ENCODE measurements at places on chromosomes 6 and 20.
A peak's percentile ranks its signal among the peaks of the same experiment; 100 is the strongest.

- no peak for DNase-seq
Measured at GRCh38 chr20:20691477-20692235, 20.8 kb downstream of the RALGAPA2 start.

- DNase-seq, result no peak
Measured at GRCh38 chr6:109772883-109773431, 81.9 kb downstream of the FIG4 start.

DNA sequence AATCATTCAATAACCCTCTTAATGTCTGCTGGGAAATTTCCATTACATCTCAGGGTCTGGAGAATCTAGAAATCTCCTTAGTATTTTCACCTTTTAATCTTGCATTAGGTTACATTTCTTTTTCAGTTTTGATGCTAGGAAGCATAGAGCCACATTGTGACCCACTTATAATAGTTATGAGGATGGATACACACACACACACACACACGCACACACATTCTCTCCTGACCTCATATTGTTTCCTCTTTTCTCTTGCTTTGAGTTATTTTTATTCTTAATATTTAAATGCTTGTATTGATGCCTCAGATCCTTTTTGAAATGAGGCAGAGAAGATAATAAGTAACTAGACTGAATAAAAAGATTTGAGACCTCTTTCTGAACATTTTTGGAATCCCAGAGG, 128.4 kb downstream of the KLHL32 start:
- no peak for DNase-seq

GRCh38 chr6:98959631-98960030, 11.9 kb upstream of the FBXL4 start:
- DNase-seq, result no peak

GRCh38 chr6:27866357-27867050, 45.7 kb downstream of the OR2B2 start:
- peak; percentile 90 for DNase-seq

DNA sequence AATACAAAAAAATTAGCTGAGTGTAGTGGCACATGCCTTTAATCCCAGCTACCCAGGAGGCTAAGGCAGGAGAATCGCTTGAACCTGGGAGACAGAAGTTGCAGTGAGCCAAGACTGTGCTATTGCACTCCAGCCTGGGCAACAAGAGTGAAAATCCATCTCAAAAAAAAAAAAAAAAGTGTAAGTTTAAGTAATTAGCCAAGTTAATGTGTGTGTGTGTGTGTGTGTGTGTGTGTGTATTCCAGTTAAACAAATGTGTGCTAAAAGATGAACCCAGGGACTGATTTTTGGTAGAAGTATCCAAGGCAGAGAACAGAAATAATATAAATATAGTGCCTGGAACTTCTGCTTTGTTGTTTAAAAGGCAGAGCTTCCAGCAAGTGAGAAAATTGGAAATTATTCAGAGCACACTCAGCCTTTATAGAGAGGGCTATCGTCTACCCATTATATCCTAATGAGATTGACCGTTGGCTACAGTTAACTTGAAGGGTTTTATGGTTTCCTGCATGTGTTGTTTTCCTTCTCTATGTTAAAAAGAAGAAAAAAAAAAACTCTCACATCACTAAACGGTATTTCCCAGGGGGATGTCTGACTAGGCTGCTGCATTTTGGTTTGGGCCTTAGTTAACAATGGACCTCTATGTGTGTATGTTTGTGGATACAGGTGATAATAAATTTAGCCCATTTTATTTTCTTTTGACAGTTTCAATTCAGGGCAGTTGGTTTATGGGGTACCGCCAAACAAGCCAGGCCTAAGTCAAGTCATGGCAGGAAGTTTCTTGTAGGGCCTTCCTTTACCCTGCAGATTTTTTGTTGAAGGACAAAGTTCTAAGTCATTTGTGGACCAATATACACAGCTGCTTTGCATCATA, 9.8 kb downstream of the SOX4 start:
- no peak for DNase-seq

GRCh38 chr6:22250486-22250885, 46.4 kb downstream of the PRL start:
- DNase-seq, result no peak

- DNase-seq, result no peak
Measured at GRCh38 chr6:137044366-137045221, at the start of gene IL20RA. TSS of gene IL20RA (minus strand) at chr6:137044965. CDS start at chr6:137044728, 237 bp downstream.

GRCh38 chr20:2834401-2835110, 5.9 kb downstream of the PCED1A start:
- no peak for DNase-seq

GRCh38 chr6:44715925-44716324, 328.4 kb downstream of the CDC5L start:
- DNase-seq, result no peak

- DNase-seq, result no peak
Measured at GRCh38 chr6:9039258-9039657, 603.9 kb upstream of the SLC35B3 start.

DNA sequence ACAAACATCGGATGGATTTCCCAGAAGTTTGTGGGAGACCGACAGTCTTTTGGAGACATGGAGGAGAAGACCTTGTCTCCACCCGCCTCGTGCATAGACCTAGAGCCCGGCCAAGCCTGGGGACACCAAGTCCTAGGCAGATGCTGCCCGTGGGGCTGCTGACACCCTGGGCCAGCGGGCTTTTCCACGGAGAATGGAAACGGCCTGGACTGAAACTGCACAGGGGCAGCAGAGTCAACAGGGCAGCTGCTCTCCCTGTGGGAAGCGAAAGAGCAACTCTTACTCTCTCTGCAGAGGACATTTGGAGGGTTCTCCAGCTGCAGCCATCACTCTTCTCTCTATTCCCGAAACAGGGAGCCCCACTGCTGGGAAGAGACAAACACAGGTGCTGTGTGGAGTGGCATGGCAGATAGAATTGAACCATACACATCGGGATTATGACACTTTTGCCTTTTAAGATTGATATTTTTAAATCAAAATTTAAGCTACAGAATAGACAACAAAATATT, 401.2 kb downstream of the THBS2 start:
- DNase-seq, result no peak

GRCh38 chr6:116036885-116037284, 23.8 kb downstream of the FRK start:
- DNase-seq, result no peak

GRCh38 chr6:20160541-20161283, 51.6 kb downstream of the MBOAT1 start:
- DNase-seq, result no peak

DNA sequence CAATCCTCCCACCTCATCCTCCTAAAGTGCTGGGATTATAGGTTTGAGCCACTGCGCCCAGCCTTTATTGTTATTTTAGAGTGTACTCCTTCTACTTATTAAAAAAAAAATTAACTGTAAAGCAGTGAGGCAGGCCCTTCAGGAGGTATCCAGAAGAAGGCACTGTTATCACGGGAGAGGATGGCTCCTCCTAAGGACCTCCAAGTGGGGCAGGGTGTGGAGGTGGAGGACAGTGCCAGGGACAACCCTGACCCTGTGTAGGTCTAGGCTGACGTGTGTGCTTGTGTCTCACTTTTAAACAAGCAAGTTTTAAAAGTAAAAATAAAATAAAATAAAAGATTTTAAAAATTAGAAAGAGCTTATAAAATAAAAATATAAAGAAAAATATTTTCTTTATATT, 23.7 kb upstream of the TAF4 start:
- DNase-seq, result no peak

GRCh38 chr6:112281821-112282615, 27.7 kb upstream of the LAMA4 start:
- no peak for DNase-seq

DNA sequence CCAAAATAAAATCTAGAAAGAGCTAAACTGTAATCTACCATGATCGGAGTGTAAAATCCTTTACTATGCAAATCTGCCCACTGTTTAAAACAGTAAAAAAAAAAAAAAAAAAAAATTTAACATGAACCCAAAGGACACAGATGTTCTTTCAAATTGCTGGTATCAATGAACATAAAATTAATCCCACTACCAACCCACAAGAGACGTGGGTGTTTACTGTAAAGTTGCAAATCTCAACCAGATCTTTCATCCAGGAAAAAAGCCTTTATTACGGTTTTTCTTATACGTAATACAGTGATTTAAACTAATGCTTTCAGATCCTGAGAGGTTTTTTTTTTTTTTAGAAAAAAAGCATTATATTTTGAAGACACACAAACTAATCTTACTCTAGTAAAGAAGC, 2.5 kb downstream of the CDK19 start:
- no peak for DNase-seq

- no peak for DNase-seq
Measured at GRCh38 chr6:115358616-115359015, 702.1 kb downstream of the FRK start.

DNA sequence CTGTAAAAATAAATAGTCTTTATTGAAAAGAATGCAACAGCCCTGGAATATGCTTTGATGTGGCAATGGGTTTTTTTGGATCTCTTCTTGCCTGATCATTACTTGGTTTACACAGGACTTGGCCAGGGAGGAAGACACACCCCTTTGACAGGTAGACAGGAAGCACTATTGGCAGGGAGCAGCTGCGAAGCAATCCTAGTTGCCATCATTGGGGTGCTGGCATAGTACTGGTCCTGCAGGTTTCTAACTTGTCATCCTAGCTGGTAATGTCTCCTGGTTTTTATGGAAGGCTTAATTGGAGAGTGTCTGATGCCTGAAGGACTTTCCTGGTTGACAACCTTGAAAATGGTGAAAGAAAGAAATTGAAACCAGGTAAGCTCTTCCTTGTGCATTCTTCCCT, 71.2 kb upstream of the CCN6 start:
- no peak for DNase-seq

- no peak for DNase-seq
Measured at GRCh38 chr20:10521068-10521831, 86.1 kb downstream of the SLX4IP start.

DNA sequence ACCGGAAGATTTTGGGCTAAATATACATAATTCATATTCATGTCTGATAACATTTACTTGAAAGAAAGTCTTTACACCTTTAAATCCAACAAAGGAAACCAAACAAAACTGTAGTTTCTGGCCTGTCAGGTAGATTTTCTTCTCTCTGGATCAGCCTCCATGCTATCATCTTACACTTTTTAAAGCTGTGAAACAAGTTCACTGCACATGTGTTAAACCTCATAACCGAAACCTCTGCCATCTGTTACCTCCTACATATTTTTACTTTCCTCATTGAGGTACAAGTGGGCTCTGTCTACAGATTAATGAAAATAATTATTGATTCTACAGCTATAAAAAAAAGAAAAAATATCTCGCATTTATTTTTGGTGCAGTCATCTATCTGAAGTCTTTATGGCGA, 149.9 kb downstream of the RALGAPA2 start:
- no peak for DNase-seq

- DNase-seq, result no peak
Measured at GRCh38 chr20:63903796-63904561, 9.1 kb downstream of the DNAJC5 start.

DNA sequence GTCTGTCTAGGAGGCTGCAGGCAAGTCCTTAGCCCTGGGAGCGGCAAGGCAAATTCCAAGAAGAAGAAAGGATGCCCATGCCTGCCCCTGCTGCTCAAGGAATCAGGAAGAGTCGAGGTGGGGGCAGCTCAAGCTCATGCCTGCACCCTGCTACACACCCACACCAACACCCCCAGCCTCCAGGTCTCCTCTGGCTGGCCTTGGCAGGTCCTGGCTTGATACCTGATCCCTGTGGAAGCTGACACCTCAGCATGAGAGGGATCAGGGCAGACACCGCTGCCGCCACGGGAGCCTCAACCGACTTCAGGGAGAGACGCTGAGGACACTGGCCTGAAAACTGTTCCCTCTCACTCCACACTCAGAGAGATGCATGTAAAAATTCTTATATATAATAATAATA, 35.5 kb upstream of the MAFB start:
- DNase-seq, result no peak

DNA sequence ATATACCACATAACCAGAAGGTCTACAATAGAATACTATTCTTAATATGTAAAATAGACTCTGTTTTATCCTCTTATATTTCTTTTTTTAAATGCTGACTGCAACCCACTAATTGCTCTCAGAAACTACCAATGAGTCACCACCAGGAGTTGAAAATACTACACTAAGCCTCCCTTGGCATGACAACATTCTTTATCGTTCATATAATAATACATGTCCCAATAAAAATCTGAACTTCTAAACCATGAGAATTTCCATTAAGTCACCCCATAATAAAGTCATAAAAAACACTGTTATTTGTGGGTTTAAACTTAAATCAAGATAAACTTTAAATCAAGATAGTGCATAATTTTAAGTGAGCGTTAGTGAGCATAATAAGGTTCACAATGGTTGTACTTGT, 4.2 kb downstream of the HACE1 start:
- DNase-seq, result no peak

DNA sequence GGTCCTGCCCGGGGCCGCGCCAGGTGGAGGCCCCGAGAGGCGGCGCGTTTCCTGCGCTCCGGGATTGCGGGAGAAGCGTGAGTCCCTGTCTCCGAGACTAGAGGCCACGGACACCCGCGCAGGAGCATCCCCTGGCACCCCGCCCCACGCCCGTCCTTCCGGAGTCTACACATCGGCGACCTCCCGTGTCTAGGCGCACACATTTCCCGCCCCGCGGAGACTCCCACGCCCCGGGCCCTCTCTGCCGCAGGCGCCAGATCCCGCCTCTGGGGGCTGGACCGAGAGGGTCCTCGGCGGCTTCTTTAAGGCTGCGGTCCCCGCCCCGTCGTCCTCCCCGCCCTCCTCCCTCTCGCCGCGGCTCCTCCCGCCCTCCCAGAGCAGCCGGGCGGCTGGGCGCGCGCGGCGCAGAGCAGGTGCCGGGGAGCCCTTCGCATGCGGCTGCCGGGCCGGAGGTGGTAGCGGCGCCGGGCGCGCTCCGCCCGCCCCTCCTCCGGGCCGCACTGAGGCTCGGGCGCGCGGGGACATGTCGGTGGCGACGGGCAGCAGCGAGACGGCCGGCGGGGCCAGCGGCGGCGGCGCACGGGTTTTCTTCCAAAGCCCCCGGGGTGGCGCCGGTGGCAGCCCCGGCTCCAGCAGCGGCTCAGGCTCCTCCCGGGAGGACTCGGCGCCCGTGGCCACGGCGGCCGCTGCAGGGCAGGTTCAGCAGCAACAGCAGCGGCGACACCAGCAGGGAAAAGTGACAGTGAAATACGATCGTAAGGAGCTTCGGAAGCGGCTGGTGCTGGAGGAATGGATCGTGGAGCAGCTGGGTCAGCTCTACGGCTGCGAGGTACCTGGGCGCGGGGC, at the start of gene PPP1R14C:
Gene PPP1R14C (plus strand): TSS at position 375 of the 846 bp plus-strand sequence. CDS start 149 bp downstream, at position 524.
- DNase-seq, result peak; percentile 5

DNA sequence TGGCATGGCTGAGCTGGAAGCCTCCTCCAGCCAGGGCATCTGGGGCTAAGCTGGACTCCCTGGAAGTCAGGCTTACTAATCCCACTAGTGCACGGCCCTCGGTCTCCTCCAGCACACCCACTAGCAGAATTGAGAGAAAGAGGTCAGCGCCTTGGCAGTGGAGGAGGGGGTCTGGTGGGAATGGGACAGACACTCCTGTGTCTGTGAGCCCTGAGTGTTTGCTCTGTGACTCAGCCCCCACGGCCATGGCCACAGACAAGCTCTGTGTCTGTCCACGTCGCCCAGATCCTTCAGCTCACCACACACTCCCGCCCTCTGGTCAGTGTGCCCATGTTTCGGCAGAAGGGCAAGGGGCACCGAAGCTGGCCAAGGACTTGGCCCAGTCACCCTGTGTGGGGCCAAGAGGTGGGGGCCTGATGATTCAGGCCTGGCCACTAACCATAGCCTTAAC, 8.8 kb downstream of the MDFI start:
- no peak for DNase-seq

GRCh38 chr6:140977403-140977802, 1155.3 kb upstream of the GJE1 start:
- DNase-seq, result no peak
